ENCODE measurements at places on chromosomes 7 and 10.

GRCh38 chr10:133167693-133168616, 7.9 kb downstream of the KNDC1 start:
- no peak for DNase-seq

DNA sequence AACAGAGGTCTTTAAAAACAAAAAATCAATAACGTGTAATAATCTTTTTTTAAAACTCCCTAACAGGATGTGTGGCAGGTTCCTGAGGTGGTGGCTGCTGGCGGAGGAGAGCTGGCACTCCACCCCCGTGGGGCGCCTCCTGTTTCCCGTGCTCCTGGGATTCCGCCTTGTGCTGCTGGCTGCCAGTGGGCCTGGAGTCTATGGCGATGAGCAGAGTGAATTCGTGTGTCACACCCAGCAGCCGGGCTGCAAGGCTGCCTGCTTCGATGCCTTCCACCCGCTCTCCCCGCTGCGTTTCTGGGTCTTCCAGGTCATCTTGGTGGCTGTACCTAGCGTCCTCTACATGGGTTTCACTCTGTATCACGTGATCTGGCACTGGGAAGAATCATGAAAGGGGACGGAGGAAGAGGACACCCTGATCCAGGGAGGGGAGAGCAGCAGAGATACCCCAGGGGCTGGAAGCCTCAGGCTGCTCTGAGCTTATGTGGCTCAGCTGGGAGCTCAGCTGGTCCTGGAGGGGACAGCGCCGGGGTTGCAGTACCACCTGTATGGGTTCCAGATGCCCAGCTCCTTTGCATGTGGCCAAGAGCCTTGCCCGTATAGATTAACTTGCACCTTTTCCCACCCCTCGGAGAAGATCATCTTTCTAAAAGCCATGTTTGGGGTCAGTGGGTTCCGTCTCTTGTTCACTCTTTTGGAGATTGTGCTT, 16.7 kb upstream of the AZGP1 start:
- DNase-seq: no peak

DNA sequence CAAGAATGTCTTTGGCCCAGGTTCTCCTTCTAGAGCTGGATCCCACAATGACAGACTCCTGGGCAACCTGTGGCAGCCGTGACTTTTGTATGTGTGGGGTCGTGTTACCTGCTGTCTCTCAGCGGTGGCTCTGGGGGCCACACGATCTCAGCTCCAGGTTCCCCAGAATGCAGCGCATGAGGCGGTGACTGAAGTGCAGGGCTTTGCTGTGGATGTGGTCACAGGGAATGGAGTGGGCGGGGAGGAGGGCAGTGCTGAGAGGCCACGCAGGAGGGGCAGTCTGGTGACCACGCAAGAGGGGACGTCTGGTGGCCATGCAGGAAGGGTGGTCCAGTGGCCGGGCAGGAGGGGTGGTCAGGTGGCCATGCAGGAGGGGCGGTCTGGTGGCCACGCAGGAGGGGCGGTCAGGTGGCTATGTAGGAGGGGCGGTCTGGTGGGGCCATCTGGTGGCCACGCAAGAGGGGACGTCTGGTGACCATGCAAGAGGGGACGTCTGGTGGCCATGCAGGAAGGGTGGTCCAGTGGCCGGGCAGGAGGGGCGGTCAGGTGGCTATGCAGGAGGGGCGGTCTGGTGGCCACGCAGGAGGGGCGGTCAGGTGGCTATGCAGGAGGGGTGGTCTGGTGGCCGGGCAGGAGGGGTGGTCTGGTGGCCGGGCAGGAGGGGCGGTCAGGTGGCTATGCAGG, 112.7 kb downstream of the ACTR3B start:
- no peak for DNase-seq

DNA sequence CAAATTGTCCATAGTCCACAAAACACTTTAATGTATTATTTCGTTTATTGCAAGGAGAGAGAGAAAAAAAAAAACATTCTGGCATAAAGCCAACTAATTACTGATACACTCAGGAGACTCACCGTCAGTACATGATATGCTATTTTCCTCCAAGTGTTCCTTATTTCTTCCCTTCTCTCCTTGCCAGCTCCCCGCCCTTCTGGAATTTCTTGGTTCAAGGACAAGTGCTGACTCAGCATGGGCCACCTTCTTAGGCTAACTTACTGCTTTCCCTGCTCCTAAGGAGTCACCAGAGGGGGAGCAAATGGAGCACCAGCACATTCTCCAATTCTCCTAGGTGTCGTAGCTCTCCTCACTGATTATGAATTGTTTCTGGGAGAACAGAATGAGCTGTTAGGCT, 133.8 kb upstream of the HDAC9 start:
- no peak for DNase-seq

DNA sequence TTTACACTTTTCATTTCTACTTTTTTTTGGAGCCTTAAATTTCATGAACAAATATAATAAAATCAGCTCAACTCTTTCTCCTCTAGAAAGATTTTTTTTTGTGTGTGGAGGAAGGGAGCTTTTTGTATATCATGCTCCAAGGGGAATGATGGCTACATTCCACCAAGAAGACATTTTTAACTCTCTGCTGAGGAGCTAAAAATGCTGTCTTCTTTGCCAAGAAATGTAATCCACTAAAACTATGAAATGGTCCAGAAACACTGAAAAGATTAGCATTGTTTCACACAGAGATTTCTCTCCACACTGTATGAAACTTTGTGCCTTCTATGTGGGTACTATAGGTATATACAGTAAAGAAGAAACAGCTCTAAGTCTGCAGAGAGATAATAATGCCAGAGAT, 74.1 kb upstream of the ANK3 start:
- no peak for DNase-seq

- no peak for DNase-seq
These were observed 186.8 kb downstream of the USP6NL start for GRCh38 chr10:11424456-11425295.

DNA sequence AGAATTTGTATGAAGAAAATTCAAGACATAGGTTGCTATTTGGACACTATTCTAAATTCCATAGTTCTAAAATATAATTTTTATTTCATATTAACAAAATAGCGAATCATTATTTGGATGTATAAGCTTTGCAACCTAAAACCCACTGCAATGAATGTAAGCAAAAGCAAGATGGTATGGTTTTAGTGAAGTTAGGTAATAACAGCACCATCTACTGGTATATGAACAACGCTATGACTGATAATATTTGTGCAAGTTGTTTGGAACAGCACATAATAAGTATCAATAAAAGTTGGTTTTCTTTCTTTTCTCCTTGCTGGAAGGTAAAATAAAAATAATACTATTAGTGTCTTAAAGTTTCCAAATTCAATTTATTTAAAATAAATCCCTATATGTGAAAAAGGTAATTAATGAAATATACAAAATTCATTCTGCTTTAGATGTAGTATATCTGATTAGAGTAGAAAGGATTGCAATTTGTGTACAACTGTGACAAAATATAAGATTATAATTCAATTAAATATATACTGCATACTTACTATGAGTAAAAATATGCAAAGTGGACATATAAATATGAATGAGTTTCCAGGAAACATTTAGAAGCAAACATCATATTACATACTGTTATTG, 79.0 kb upstream of the LSM8 start:
- DNase-seq: no peak

DNA sequence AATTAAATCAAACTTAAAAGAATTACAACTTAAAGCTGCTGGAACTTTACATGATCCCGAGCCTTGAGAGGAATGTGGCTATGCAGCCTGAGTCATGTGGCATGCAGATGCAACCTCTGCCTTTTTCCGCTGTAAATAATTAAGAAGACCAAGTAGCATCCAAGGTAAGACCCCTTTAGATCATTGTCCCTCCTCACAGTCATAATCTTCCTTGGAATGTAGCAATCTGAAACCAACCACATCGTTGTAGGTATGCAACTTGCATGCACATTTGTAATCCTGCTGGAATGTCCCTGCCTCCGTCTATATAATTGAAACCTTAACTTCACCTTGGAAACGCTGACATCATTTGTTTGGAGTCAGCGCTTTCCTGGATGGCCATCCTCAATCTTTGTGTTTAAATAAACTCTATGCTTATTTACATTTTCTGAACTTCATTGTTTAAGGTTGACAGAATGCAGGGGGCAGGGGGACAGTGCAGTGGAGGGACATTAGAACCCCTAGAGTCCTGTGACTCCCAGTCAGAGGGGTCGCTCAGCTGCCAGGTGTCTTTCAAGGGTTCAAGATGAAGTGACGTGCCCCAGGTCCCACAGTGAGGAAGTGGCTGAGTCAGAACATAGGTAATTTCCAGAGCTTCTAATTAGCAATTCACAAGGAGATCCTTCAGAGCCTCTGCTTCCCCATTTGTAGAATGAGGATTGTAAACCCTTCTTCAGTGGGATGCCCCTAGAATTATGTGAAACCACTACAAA, 110.7 kb downstream of the RALA start:
- DNase-seq: no peak

DNA sequence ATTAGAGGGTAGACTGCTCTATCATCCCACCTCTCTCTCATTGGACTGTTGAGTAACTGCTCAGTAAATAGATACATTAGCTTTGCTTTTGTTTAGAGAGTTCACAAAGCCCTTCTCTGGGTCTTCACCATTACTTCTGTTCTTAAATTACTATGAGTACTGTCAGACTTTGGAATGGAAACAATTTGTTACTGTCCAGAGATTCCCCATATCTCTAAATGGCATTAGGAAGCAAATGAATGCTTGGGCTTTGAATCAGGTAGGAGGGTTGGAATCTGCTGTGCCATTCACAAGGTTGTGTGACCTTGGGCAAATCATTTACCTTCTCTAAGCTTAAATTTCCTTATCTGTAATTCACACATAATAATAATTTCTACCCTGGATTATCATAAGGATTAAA, 541.0 kb upstream of the FZD8 start:
- DNase-seq: no peak

DNA sequence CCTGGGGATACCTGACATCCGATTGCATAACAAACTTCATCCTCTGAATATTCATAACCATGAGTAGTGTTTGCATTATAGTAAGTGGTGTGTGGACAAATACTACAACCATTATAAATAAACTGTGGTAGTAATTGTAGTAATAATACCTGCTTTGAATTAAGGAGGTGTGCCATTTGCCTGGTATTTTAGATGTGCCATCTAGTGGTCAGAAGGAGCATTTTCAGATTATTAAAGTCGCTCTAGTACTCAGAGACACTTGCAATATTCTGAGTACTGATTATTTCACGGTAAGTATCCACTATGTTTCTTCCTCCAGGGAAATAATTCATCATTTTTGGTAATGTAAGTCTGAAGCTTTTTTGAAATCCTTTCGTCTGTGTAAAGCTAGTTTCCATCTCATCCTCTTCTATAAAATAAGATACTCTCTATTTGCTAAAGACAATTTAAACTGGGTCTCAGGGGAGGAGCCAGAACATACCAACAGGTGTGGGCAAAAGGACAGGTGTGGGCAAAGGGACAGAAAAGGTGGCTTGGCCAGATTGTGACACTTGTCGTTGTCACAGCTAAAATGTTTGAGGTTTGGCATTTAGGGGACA, 115.3 kb upstream of the WDR11 start:
- no peak for DNase-seq

- no peak for DNase-seq
These were observed 636.6 kb downstream of the TNS3 start for GRCh38 chr7:46945328-46945727.

GRCh38 chr10:132377326-132377725, 19.7 kb upstream of the PWWP2B start:
- DNase-seq: no peak

DNA sequence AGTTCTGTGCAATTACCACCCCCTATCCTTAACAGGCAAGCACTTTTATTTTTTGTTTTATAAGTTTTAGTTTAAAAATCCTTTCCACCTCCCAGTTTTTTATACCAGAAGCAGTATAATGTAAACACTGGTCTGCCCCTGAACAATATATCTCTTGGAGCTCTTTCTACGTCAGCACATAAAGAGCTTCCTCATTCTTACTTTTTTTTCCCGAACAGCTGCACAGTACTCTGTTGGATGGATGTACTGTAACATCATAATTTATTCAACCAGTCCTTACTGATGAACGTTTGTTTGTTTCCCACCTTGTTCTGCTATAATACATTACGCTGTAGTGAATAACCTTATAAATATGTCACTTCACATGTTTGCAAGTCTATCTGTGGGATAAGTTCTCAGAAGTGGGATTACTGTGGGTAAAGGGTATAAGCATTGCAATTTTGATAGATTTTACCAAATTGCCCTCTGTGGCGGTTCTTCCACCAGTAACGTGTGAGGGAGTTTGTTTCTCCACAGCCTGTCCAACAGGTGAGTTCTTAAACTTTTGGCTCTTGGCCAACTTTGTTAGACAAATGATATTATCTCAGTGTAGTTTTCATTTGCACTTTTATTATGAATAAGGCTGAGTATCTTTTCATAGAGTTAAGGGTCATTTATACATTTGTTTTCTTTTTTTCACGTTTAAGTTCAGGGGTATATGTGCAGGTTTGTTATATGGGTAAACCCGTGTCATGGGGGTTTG, 32.8 kb downstream of the ADRA2A start:
- DNase-seq: no peak

- DNase-seq: no peak
These were observed 716.1 kb downstream of the PHTF2 start for GRCh38 chr7:78514634-78515033.

- no peak for DNase-seq
These were observed 9.5 kb upstream of the TRPV6 start for GRCh38 chr7:142894985-142895593.

- no peak for DNase-seq
These were observed 101.9 kb downstream of the EXOC4 start for GRCh38 chr7:133354546-133355324.

DNA sequence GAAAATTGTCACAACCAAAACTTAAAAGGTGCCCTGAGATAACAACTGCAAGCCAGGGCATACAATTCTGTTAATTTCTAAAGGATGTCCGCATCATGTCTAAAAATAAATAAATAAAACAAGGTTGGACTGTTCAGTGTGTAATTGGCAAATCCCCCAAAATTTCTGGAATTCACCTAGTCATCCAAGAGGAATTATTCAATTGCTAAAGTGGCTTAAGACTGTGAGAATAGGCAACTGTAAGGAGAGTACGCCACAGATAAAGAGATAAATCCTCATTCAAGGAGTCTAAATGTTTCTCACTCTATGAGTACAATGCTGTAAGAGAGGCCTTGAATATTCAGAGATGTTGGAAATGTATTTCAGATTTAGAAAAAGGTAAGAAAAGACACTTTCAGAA, 37.2 kb downstream of the PIK3AP1 start:
- DNase-seq: no peak

DNA sequence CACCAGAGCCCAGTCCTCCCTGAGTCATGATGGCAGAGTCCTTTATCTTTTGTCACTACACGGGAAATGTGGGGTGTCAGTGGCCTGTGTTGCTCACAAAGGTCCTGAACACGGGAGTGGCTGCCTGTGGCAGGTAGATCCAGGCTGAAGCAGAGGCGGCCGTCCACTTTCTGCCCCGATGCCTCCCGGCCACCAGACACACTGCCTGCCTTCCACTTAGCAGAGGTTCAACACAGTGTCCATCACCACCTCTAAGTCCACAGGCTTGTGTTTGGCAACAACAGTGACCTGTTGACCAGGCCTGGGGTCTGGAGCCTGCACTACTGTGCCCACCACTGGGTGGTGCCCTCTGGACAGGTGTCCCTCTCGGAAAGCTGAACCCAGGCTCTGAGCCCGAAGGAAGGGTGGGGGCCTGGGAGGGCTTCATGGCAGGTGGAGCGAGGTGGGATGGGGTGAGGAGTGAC, 49.9 kb upstream of the CAMK2B start:
- DNase-seq: no peak
